ENCODE measurements at places on chromosomes 11 and 22.

DNA sequence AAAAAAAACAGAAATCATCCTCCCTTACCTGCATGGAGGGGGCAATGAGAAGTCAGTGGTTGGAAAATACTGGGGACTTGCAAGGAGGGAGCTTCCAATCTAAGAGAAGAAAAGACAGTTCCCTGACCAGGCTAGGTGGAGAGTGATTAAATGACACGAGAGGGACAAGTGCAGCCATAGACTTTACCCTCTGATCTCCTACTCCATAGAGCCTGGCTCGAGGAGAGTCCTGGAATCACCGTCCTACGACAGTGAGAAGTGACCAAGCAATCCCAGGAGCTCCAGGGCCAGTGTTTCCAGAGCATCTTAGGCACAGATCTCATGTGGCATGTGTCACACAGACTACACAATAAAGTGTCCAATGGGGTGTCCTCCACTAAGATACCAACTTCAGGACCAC, 25.7 kb downstream of the MYH9 start:
- no peak for DNase-seq

GRCh38 chr11:16393340-16393739, 37.0 kb upstream of the SOX6 start:
- no peak for DNase-seq

DNA sequence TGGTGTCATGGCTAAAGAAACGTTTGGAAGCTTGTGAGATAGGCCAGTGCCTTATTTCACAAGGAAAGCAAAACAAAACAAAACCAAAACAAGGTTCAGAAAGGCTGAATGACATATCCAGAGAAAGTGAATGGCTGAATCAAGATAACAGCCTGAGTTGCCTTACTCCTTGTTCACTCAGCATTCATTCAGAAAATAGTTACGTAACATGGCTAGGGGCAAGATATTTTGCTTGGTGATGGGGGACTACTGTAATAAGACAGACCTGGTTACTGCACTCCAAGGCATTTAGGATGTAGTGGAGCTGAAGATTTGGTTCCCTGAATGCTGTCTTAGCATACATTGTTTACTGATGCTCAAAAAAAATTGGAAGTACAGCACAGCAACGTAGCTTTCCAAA, 47.7 kb downstream of the C11orf91 start:
- no peak for DNase-seq

- no peak for DNase-seq
These were observed 347.0 kb upstream of the SYN3 start for GRCh38 chr22:33405194-33405593.

- no peak for DNase-seq
These were observed 118.8 kb downstream of the MPPED1 start for GRCh38 chr22:43530349-43531201.

- DNase-seq = no peak
These were observed 501.9 kb downstream of the CNTN5 start for GRCh38 chr11:99522467-99523173.

DNA sequence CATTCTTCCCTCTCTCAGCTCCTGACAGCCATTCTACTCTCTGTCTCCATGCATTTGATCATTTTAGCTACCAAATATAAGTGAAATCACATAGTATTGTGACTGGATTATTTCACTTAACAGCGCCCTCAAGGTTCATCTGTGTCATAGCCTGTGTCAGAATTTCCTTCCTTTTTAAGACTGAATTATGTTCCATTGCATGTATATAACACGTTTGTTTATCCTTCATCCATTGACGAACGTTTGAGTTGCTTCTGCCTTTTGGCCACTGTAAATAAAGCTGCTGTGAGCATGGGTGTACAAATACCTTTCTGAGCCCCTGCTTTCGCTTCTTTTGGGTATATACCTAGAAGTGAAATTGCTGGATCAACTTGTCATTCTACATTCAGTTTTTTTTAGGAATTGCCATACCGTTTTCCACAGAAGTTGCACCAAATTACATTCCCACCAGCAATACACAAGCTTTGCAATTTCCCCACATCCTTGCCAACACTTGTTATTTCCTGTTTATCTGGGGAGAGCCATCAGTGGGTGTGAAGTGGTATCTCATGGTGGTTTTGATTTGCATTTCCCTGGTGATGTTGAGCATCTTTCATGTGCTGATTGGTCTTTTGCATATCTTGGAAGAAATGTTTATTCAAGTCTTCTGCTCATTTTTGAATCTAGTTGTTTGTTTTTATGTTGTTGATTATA, 17.5 kb downstream of the GLB1L2 start:
- DNase-seq = no peak

DNA sequence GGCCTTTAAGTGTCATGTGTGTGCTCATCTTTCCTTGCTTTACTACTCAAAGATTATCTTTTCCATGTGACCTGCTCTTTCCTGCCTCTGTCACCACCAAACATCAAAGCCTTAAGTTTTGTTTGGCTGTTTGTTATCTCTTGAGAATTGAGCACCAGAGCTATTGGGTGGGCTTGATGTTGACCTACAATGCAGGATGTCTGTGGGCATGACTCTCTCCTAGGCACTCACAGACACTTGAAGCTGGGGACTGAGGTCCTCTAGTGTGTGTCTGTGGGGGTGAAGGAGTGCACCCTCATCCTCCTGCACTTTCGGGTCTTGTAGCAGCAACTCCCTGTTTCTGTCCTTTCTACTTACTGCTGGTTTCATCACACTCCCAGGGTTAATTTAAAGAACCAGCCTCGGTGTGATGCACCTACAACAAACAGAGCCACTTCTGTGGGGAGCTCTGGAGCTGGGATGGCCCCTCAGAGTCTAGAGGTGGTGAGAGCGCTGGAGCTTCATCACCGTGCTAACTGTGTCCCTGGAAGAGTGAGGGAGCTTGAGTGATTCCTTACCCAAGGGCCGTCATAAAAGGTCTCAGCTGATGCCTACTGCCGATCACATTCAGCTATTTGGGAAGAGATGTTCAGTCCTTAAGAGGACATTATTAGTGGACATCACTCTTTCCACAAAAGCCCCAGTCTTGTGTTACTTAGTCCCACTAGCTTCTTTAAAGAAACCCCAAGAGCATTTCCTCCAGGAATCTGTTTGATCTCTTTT, 56.3 kb downstream of the LRRC74B start:
- DNase-seq = no peak

DNA sequence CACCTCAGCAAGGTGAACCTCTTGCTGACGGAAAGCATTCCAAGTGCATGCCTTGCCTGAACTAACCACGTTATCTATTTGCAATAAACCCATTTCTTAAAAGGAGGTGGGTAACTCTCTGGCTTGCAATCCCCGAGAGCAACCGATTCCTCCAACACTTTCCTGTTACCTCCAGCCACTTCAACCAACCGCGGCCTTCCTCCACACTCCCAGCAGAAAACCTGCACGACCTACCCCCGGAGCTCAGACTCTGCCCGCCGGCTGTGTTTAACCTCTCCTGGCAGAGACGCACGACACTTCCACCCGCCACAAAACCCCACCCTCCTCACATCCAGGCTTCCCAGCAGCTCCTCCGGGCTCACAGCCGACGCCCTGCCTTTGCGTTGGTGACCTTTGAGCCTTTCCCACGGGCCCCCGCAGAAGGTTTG, 708 bp downstream of the SCO2 start:
- no peak for DNase-seq

DNA sequence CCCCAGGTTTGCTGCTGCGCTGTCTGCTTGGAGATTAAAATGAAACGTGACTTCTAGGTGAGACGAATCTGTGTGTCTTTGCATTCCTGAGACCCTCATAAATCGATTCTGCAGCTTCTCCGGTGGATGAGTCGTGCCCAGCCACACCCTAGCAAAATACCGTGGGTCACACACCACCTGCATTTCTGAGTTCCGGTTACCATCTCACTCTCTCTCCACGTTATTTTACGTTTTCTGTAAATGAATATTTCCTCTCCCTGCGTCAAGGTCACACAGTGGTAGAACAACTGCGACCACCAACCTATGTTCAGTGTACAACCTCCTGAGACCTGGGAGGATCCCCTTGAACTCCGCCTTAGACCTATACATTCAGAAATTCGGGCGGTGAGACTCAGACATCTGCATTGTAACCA, 1.1 kb downstream of the YWHAH start:
- DNase-seq = no peak

- no peak for DNase-seq
These were observed 4.0 kb downstream of the TAF10 start for GRCh38 chr11:6608011-6608410.

- DNase-seq = no peak
These were observed 6.5 kb downstream of the PRDM11 start for GRCh38 chr11:45152740-45153595.

DNA sequence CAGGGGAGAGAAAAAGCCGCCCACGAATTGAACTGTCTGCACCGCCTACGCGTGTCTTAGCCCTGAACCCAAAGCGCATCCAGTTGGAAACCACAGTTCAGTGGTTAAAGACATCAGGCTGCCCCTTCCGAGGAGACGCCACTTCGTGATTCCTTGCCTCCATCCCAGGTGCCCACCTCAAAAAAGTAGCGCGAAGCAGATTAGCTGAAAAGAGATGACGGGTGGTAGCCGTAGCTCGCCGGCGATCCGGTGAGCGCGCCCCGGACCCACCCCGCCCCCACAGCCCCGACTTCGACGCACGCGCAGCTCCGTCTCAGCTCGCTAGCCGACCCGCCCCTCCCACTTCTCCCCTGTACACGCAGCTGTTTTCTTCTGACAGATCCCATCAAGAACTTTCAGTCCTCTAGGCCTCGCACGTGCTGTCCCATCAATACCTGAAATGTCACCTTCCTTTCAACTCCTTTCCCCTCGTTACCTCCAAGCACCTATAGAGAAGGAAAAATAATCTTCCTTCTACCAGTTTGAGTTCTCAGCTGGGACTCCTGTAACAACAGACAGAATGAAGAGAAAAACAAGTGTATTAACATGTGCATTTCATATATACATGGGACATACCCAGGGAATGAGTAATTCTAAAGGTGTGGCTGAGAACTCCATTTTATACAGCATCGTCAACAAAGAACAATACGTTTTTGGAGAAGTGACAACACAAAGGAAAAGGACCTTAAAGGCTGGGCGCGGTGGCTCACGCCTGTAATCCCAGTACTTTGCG, 49.5 kb downstream of the OR4D9 start:
- no peak for DNase-seq

DNA sequence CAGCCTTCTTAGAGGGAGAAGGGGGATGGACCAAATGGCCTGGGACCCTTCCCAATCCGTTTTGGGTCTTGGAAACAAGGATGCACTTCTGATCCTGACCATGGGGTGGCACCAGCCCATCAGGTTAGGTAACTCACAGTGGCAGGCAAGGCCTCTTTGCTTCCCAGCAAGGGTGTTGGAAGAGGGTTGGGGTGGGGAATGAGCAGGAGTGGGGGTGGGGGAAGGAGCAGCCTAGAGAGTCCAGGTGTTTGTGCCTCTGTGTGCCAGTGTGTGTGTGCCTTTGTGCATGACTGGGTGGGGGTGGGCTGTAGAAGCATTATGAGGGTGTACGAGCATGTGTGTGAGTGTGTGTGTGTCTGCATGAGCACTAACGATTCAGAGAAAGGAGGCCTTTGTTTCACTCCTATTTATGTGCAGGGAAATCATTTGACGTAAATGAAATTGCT, 213.1 kb downstream of the INSC start:
- DNase-seq = no peak

GRCh38 chr11:61516675-61517572, 8.4 kb downstream of the LRRC10B start:
- no peak for DNase-seq

DNA sequence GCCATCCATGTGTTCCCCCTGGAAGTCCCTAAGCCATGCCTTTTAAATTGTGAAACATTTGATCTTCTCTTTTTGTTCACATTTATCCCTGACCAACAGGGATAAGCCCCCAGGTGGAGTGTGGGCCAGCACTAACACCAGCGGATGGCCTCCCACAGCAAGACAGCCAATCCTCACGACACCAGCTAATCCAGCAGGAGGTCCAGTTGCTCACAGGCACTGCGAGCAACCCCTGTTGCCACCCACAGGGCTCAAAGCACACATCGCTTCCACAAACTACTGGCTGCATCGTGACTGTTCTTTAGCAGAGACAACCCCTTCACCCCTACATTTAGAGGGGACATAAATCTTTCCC, 2.0 kb downstream of the PCSK7 start:
- no peak for DNase-seq

DNA sequence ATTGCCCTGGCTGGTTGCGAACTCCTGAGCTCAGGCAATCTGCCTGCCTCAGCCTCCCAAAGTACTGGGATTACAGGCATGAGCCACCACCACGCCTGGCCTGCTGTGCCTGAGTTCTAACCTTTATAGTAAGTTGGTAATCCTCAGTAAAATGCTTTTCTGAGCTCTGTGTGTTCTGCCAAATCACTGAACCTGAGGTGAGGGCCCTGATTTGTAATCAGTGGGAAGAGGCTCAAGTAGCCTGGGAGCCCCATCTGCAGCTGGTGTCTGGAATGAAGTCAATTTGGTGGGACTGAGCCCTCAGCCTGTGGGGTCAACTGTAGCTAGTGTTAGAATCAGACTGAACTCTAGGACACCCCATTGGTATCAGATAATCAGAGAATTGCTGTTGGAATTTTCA, 72.6 kb upstream of the PARVG start:
- DNase-seq = no peak

- DNase-seq = no peak
These were observed 124.1 kb upstream of the CSNK2A3 start for GRCh38 chr11:11476971-11477645.

DNA sequence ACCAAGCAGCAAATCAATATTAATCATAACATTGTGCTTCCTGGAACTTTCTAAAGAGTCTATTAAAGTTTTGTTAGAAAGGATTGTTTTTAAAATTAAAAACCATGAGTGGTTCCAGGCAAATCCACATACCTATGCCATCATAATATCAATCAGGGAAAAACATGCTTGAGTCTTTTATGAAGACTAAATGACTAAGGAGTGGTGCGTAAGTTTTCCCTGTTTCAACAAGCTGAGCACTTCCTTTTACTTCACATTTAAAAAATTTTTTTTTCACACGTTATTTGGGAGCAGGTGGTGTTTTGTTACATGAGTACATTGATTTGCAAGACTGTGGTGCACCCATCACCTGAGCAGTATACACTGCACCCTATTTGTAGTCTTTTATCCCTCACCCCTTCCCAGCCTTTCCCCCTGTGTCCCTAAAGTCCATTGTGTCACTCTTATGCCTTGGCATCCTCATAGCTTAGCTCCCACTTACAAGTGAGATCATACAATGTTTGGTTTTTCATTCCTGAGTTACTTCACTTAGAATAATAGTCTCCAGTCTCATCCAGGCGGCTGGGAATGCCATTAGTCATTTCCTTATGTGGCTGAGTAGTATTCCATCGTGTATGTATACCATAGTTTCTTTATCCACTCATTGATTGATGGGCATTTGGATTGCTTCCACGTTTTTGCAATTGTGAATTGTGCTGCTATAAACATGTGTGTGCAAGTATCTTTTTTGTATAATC, 1190.3 kb upstream of the RAG2 start:
- DNase-seq = no peak
